ENCODE measurements at places on chromosomes 6 and 20.

DNA sequence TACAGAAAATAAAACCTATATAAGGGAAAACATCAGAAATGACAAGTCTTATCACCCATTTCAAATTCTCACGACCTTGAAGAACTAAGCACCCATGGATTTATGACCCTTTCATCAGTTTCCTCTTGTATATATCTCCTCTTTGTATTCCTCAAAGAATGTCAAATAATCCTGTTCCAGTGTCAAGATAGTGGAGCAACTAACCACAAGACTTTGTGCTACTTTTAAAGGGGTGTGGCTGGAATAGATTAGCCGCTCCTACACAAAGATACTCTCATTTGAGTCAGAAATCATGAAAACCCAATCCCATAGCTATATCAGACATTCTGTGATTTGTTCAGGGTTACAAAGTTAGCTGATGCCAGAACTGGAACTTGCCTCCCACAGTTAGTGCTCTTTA, 6.6 kb downstream of the REPS1 start:
- DNase-seq = no peak

DNA sequence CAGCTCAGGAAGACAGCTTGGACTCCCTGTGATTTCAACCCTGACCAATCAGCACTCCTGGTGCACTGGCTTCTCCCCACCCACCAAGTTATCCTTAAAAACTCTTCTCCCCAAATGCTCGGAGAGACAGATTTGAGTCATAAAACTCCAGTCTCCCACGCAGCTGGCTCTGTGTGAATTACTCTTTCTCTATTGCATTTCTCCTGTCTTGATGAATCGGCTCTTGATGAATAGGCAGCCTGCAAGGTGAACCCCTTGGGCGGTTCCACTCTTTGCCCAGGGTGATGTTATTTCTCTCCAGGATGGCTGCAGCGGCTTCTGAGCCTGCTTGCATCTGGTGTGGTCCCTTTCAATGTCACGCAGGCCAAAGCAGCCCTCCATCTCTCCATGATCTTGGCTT, 12.4 kb downstream of the SLC52A3 start:
- no peak for DNase-seq

DNA sequence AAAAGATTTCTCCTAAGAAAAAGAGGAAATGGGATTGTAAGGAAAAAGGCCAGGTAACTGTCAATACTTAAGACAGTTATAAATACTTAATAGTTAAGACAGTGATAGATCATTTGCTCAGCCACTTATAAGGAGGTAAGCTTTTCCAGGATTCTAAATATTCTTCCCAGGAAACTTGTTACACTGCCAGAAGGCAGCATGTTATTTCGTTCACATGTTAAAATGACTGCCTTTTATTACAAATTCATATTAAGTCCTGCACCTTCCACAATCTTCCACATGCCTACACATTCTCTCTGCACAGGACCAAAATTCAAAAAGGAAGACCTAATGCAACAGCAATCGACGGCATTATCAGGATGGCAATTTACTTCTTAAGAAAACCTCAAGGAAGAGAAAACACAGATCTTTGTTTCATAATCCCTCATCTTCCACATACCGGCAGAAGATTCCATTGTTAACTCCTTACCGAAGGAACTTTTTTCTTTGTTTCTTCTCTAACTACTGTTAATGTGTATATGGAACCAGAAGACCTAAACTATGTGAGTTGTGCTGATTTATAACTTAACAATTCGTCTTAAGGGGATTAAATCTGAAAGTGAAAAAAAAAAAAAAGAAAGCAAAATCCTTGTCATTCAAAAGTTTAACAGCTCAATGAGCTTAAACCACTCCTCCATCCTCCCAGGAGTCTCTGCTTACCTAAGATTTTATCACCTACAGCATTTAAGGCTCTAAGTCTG, 799 bp downstream of the TAAR2 start:
- DNase-seq = no peak

DNA sequence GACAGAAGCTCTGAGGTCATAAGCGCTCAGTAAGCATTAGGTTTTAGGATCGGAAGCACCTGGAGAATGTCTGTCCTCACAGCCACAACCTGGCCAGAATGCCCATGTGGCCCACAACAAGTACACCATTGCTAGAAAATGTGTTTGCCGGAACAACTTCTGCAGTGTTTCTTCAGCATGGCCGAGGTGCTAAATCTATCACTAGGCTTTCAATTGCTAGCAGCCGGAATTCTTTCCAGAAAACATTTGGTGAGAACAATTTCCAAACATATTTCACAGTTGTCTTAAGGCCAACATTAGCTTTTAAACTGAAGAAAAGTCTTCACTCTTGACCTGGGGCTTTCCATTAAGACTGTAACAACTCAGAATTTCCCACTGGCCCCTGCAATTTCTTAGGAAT, 18.2 kb upstream of the ADTRP start:
- no peak for DNase-seq

- DNase-seq = no peak
These were observed 184.1 kb upstream of the SULF2 start for GRCh38 chr20:47969426-47969825.

GRCh38 chr6:72659754-72660153, 37.9 kb downstream of the KCNQ5 start:
- no peak for DNase-seq

DNA sequence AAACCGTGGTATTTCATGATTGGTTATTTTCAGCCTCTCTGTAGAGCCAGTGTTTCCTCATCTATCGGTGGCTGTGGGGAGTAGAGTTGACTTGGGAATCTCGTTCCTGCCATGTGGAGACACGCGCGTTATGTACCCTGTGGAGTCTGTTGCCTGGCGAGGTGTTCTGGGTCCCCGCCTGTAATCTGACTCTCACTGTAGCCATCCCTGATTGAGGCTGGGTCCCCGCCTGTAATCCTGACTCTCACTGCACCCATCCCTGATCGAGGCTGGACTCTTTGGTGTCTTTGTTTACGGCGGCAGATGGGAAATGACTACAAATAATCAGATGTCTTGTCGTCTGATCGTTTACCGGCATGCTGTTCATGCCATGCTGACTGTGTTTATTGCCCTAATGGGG, 153.9 kb downstream of the DTNBP1 start:
- no peak for DNase-seq
